ENCODE measurements at places on chromosomes 4 and X.

GRCh38 chr4:13492747-13493146 lies 8.6 kb upstream of the RAB28 start:
- no peak for DNase-seq

GRCh38 chrX:101740642-101741041 lies 81.0 kb upstream of the ARMCX2 start:
- DNase-seq = no peak

GRCh38 chr4:53908661-53909078 lies 155.7 kb downstream of the CHIC2 start:
- no peak for DNase-seq

GRCh38 chr4:113406723-113407016 lies 354.9 kb downstream of the CAMK2D start:
- no peak for DNase-seq

DNA sequence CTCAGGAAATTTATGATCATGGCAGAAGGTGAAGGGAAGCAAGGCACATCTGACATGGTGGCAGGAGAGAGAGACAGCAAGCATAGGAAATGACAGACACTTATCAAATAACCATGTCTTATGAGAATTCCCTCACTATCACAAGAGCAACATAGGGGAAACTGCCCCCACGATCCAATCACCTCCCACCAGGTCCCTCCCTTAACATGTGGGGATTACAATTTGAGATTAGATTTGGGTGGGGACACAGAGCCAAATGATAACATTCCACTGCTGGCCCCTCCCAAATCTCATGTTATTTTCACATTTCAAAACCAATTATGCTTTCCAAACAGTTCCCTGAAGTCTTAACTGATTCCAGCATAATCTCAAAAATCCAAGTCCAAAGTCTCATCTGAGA lies 8.2 kb upstream of the TMA16 start:
- no peak for DNase-seq

All from stimulated activated CD4-positive, alpha-beta T cell treated with anti-CD3 and anti-CD28 coated beads, TNF-alpha, amount 100 ng/mL, for 1 hour (primary cell).